Astrocyte (in vitro differentiated cells and primary cell): ENCODE measurements at places on chromosomes 16 and 17.
A peak's percentile ranks its signal among the peaks of the same experiment; 100 is the strongest.

GRCh38 chr16:58022601-58023371, 2.8 kb upstream of the MMP15 start:
- H3K27me3 ChIP-seq, result peaks cover 17% of the 10 kb centered on the region
- DNase-seq, result peak; percentile 58
- H3K4me3 ChIP-seq, result no peak overlapping the region
- no peak overlapping the region for H3K27ac ChIP-seq

GRCh38 chr17:51322390-51323029, 62.2 kb downstream of the UTP18 start:
- H3K27me3 ChIP-seq, result no peaks in the 10 kb centered on the region
- no peak for DNase-seq
- H3K27ac ChIP-seq, result no peak overlapping the region
- no peak overlapping the region for H3K4me3 ChIP-seq
- H3K4me1 ChIP-seq, result no peaks in the 10 kb centered on the region
- no peaks in the 10 kb centered on the region for H3K36me3 ChIP-seq

- no peak overlapping the region for H3K4me3 ChIP-seq
- peak; percentile 98 for DNase-seq
- H3K27ac ChIP-seq, result peak overlapping the region; percentile 72
- H3K4me1 ChIP-seq, result peaks cover 21% of the 10 kb centered on the region
These were observed 708.0 kb upstream of the SOX9 start for GRCh38 chr17:71412803-71413202.

- H3K27ac ChIP-seq, result peak overlapping the region; percentile 83
- DNase-seq, result peak; percentile 73
- H3K27me3 ChIP-seq, result no peaks in the 10 kb centered on the region
- peaks cover 8% of the 10 kb centered on the region for H3K4me1 ChIP-seq
- no peak overlapping the region for H3K4me3 ChIP-seq
These were observed 29.0 kb downstream of the KATNB1 start for GRCh38 chr16:57764341-57765159.

DNA sequence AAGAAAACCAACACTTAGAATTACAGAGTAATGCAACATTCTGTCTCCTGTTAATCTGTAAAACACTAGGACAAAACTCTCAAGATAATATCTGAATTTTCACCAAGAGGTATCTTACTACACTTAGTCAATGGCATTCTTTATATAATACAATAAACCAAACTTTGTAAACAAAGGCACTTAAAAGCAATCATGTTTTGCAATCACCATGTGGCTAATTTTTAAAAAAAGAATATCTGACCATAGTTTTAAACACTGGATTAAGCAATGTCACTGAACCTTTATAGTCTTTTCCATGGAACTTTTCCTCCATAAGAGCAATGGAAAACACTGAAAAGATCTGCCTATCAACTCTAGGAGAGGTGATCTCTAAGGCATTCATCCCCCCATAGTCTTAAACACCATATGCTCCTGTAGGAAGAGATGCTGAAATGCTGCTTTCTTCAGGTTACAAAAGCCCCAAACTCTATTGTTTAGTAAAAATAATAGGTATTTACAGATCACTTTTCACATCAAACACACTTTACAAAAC, 144.2 kb upstream of the CORO6 start:
- H3K4me3 ChIP-seq, result no peak overlapping the region
- H3K27me3 ChIP-seq, result no peaks in the 10 kb centered on the region
- DNase-seq, result no peak
- H3K27ac ChIP-seq, result no peak overlapping the region
- no peaks in the 10 kb centered on the region for H3K36me3 ChIP-seq

DNA sequence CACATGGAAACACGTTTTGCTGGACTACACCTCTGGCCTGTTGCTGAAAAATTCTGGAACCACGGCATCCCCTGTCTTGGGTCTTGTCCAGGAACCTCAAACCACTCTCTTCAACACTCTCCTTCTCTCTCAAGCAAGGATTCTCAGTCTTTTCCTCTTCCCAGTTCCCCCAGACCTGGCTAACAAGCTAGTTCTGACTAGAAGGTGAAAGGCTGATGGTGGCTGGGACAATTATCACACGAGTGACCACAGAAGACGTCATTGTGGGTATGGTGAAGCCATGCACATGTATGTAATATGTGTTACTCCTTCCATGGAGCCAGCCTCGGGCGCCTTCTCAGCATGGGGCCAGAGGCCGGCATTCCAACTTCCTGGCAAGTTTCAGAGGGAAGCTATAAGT, 123.0 kb downstream of the CDYL2 start:
- H3K27ac ChIP-seq, result no peak overlapping the region
- H3K27me3 ChIP-seq, result no peaks in the 10 kb centered on the region
- H3K4me3 ChIP-seq, result no peak overlapping the region
- no peaks in the 10 kb centered on the region for H3K36me3 ChIP-seq
- no peak for DNase-seq
- H3K4me1 ChIP-seq, result peaks cover 3% of the 10 kb centered on the region

GRCh38 chr17:4672055-4672630, 30.7 kb upstream of the ALOX15 start:
- H3K27me3 ChIP-seq, result no peaks in the 10 kb centered on the region
- DNase-seq, result no peak
- H3K36me3 ChIP-seq, result peaks cover 22% of the 10 kb centered on the region
- H3K4me1 ChIP-seq, result no peaks in the 10 kb centered on the region
- no peak overlapping the region for H3K27ac ChIP-seq

DNA sequence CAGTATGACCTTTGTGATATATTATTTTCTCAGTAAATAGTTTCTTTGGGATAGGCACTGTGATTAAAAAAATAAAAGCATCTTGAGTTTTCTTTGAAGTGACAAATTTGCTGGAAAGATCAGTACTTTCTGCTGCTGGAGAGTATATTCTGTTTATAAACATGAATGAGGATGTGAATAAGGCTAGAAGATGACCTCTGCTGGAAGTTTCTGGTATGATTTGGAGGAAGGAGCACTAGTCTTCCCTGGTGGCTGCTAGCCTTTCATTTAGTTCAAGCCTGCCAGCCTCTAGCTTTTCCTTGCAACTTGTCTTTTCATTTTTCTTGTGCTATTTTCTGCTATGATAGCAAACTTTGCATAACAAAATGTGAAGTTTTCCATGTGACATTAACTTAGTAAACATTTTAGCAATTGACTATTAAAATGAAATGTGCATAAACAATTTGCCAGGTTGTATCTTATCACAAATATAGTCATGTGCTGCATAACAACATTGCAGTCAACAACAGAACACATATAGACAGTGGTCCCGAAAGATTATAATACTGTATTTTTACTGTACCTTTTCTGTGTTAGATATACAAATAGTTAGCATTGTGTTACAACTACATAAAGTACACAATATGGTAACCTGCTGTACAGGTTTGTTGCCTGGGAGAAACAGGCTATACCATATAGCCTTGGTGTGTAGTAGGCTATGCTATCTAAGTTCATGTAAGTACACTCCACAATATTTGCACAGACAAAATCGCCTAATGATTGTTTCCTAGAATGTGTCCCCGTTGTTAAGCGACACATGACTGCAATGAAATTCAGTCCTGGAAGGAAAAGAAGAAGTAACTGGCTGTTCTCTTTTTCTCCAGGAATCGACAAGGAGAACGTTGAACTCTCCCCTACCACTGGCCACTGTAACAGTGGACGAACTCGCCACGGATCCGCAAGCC, 18.1 kb upstream of the RAB11FIP4 start:
- H3K27ac ChIP-seq, result no peak overlapping the region
- H3K36me3 ChIP-seq, result peaks cover 15% of the 10 kb centered on the region
- DNase-seq, result peak; percentile 34
- H3K4me1 ChIP-seq, result peaks cover 5% of the 10 kb centered on the region

GRCh38 chr17:72862276-72862999, 230.1 kb downstream of the SLC39A11 start:
- H3K27me3 ChIP-seq, result no peaks in the 10 kb centered on the region
- no peak overlapping the region for H3K4me3 ChIP-seq
- H3K27ac ChIP-seq, result no peak overlapping the region
- H3K36me3 ChIP-seq, result no peaks in the 10 kb centered on the region

DNA sequence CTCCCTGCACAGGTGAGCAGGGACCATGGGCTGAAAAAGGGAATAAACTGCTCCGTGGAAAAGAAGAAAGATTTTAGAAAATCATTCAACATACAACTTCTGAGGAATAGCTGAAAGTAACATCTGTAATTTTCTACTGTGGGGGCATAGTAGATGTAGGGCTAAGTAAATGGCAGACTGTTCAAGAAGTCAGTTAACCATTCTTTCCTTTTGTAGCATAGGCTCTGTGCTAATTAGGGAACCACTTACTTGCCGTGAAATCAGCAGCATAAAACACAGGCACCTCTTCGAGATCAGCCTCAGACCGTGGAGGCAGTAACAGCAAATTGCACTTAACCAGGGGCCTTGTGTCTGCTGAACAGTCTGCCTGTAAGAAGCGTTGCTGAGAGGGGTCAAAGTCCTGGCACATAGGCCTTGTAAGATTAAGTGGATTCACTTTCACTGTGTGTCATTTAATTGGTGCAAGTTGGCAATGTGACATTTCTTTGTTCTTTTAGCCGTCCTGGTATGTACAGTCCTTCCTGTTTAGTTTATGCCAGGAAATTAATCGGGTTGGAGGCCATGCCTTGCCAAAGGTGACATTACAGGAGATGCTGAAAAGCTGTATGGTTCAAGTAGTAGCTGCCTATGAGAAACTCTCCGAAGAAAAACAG, 10.4 kb downstream of the COG1 start:
- H3K4me1 ChIP-seq, result no peaks in the 10 kb centered on the region
- peaks cover 80% of the 10 kb centered on the region for H3K36me3 ChIP-seq
- H3K27ac ChIP-seq, result no peak overlapping the region
- H3K4me3 ChIP-seq, result no peak overlapping the region

DNA sequence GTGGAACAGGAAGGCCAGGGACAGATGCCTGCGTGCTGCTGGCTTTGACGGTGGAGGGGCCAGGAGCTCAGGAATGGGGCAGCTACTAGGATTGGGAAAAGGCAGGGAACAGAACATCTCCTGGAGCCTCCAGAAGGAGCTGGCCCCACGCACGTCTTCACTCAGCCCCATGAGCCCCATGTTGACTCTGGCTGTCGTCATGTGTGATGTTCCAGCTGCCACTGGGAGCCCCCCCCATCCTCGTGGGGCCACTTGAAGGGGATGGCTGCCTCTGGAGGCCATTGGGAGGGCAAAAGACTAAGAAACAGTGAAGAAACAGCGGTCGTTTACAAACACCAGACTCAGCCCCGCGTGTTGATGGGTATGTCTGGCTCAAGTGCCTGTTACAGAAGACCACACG, 18.5 kb upstream of the APRT start:
- H3K36me3 ChIP-seq, result no peaks in the 10 kb centered on the region
- no peak overlapping the region for H3K27ac ChIP-seq
- no peaks in the 10 kb centered on the region for H3K4me1 ChIP-seq
- H3K4me3 ChIP-seq, result no peak overlapping the region
- no peak for DNase-seq

DNA sequence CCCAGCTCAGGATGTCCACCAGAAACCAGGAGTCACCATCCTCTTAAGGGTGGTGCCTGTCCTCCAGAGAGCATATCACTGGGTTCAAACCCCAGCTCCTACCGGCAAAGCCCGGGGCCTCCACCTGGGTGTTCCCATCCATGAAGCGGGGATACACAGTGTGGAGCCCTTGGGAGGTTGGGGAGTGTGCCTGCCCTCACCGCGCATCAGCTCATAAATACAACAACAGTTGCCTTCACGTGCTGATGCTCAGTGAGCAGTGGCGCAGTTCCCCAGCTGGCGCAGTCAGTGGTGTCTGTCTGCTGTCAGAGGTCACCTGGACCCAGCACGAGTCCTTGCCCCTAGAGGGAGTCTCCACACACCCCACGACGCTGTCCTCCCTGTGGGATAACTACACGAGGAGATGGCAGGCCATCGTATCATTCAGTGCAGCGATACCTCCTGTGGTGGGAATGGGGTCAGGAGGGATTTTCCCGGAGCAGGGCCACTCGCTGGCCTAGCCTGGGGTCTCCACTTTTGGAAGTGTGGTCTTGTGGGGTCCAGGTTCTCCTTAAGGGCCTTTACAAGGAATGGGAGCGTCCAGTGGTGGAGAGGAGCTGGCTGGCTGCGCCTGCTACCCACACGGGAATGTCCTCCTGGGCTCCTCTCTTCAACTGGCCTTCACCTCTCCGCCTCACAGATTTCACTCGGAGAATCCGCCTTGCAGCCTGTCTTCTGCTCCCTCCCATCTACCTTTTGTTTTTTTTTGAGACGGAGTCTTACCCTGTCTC, 2.3 kb upstream of the ELOB start:
- peaks cover 7% of the 10 kb centered on the region for H3K36me3 ChIP-seq
- no peak for DNase-seq
- no peak overlapping the region for H3K27ac ChIP-seq
- H3K27me3 ChIP-seq, result peaks cover under 1% of the 10 kb centered on the region
- no peak overlapping the region for H3K4me3 ChIP-seq

GRCh38 chr17:79014158-79014758, 4.7 kb upstream of the CANT1 start:
- peaks cover 12% of the 10 kb centered on the region for H3K4me1 ChIP-seq
- no peak overlapping the region for H3K4me3 ChIP-seq
- DNase-seq, result no peak
- no peaks in the 10 kb centered on the region for H3K36me3 ChIP-seq

DNA sequence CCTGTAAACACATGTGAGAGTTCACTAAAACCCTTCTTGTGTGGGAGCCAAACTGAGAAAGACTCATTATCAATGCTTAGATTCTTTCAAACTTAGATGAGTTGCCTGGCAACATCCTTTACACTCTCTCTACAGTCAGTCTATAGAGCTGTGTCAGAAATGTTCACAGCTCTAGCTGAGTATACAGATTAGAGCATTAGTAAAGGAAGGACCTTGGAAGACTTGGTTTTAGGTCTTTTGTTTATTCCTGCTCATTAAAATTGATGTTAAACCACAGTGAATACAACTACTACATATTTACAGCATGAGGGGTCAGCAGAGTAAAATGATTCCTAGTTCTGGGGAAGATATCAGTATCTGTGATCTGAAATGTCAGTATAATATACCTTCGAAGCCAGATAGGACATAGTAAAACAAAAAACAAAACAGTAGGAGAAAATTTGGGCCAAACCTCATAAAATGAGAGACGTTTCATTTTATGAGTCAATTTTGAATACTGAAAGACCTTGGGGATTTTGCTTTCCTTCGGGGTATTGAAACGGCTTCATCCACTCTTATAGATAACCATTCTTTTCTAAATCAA, 186.0 kb downstream of the TANC2 start:
- H3K36me3 ChIP-seq, result no peaks in the 10 kb centered on the region
- H3K4me1 ChIP-seq, result peaks cover 11% of the 10 kb centered on the region
- H3K27ac ChIP-seq, result peak overlapping the region; percentile 23

- H3K4me3 ChIP-seq, result no peak overlapping the region
- H3K27ac ChIP-seq, result peak overlapping the region; percentile 100
- no peaks in the 10 kb centered on the region for H3K27me3 ChIP-seq
- peak; percentile 90 for DNase-seq
These were observed 46.0 kb downstream of the HOXB1 start for GRCh38 chr17:48484850-48485249.

- H3K27ac ChIP-seq, result no peak overlapping the region
- no peak for DNase-seq
- H3K4me3 ChIP-seq, result no peak overlapping the region
- peaks cover 41% of the 10 kb centered on the region for H3K4me1 ChIP-seq
These were observed 401.6 kb upstream of the CDH11 start for GRCh38 chr16:65523283-65523944.

GRCh38 chr17:83080858-83081683, 1.7 kb downstream of the METRNL start:
- peak overlapping the region; percentile 57 for H3K4me3 ChIP-seq
- no peak for DNase-seq
- no peaks in the 10 kb centered on the region for H3K36me3 ChIP-seq
- H3K4me1 ChIP-seq, result peaks cover 40% of the 10 kb centered on the region
- peaks cover 8% of the 10 kb centered on the region for H3K27me3 ChIP-seq

GRCh38 chr16:65576631-65577030, 454.8 kb upstream of the CDH11 start:
- DNase-seq, result no peak
- no peak overlapping the region for H3K4me3 ChIP-seq
- no peaks in the 10 kb centered on the region for H3K27me3 ChIP-seq
- no peak overlapping the region for H3K27ac ChIP-seq
- no peaks in the 10 kb centered on the region for H3K36me3 ChIP-seq
